ENCODE measurements at places on chromosomes 2 and 18. TPM values are rescaled to one million over a fixed set of nuclear protein-coding genes. Genes with fewer than 3 reads are reported as not detected.

The CHST10 gene
- 11.5 TPM for total RNA-seq

The RTKN gene
- 14.9 TPM for total RNA-seq

The IL36RN gene
- total RNA-seq = not detected

The UBR3 gene
- total RNA-seq = 19.0 TPM

The ACMSD gene
- total RNA-seq = not detected

The RUFY4 gene
- total RNA-seq = not detected

The BOK gene
- 45.3 TPM for total RNA-seq

The IL1RN gene
- not detected for total RNA-seq

The ACAA2 gene
- total RNA-seq = 23.6 TPM

The RAB27B gene
- total RNA-seq = 34.6 TPM

The COQ10B gene
- total RNA-seq = 38.8 TPM

The TUBB8B gene
- not detected for total RNA-seq

The DHRS9 gene
- 2.0 TPM for total RNA-seq

The POMC gene
- 4.3 TPM for total RNA-seq

The LRRTM1 gene
- total RNA-seq = not detected

The DSG1 gene
- total RNA-seq = not detected
